LNCaP clone FGC (cell line): ENCODE measurements at places on chromosomes 7 and 10.

GRCh38 chr10:24726626-24727025 lies 2.9 kb upstream of the ARHGAP21 start:
- no peak for DNase-seq

DNA sequence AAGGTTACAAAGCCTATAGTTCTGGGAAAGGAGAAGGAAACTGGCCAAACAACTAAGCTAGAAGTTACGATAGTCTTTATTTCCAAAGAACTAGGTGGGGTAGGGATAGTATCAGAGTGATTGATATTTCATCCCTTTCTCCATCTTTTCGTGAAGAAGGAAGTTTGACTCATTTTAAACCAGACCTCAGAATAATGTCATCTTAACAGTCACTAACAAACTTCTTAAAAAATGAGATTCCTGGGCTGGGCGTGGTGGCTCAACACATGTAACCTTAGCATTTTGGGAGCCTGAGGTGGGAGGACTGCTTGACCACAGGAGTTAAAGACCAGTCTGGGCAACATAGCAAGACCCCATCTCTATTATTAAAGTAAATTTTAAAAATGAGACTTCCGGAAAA lies 69.4 kb downstream of the ARL4A start:
- DNase-seq: no peak

DNA sequence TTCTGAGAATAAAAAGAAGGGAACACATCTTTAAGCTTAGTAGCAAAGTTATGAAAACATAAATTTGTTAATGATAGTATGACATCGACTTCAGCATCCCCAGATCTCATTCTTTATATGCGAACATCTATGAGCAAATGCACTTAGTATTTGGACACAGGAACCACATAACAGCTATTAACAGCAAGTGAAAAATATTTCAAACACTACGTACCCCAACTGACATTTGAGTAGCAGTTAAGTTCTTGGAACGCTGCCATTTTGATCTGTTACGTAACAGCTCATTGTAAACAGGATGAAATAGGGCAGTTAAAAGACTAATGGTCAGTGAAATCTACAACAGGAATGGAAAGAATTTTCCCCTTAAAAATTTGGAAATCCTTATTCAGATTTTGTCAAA lies 428.9 kb downstream of the TNS3 start:
- DNase-seq: peak; percentile 1

DNA sequence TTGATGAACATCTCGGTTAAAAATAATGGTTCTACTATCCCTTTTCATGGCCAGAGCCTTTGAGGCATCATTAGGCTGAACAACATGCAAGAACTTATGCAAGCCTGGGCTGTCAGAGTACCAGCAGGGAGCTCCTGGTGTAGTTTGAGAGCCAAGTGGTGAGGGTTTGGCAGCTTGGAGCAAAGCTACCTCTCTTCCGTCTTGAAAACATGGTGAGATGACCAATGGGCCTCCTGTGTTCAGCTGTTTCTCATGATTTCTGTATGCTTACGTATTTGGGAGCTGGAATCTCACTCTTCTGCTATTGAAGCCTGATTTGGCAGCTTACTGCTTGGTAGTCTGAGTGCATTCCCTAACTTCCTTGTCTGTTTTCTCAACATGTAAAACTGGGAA lies 150.4 kb downstream of the CXCL12 start:
- DNase-seq: no peak

DNA sequence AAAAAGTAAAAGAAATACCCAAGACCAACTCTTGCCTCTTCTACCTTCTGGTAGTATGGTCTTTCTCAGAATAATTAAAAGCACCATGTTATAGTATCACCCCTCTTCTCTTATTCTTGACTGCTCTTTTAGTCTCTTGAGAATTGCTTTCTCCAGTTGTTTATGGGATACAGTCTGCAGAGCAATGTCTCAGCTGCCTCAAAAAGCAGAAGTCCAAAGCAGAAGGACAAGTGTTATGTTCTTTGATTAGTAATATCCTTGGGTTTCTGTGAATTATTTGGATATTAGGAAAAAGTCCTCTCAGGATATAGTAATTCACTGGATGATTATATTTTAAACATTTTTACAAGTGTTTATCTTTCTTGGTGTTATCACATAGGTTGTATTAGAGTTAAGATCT lies 7.4 kb downstream of the TAS2R41 start:
- DNase-seq: no peak

- no peak for DNase-seq
These were observed 894 bp downstream of the ATXN7L1 start for GRCh38 chr7:105875505-105875904.

DNA sequence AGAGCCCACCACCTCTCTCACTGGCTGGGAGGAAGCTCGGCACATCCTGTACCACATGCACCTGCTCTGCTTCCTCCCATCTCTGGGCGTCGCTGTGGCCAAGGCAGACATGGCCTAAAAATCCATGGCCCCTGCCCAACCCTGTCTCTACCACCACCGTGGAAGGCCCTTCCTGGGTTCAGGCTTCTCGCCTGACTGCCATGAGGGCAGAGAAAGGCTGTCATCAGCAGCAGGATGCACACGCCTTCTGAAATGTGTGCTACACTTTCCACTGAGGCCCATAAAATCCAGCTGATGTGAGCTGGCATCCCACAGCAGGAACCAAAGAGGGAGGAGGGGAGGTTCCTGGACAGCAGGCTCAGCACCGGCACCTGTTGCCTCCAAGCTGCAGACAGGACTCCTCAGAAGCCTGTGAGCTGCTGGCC lies 93.4 kb downstream of the PTPRN2 start:
- peak; percentile 3 for DNase-seq

DNA sequence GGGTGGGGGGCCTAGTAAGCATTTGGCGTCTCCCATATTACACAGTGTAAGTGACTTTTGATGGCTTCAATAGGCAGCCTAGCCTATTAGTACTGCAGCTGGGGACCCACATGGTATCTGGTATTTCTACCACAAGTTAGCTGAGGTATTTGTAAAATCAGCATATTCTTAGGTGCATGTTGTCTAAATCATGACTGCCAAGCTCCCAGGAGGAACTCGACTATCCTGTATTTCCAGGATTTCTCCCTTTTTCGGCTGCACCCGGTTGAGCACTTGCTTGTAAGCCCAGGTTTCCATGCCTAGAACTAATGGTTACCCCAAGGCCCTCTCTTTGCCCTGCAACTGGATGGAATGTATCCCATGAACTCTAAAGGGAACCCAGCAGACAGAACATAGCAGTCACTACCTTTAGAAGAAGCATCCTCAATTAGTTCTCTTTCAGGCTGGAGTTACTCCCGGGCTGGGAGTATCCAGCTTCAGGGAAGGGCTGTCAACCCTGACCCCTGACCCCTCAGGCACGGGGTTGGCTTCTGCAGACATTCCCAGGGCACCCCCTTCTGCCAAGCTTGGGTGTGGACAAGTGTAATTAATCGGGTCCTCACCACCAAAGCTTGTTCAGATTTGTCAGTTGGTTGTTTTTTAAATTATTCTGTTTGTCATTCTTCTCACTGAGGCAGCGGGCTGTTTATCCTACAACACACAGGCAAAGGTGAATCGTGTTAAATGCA lies 90.3 kb upstream of the PARD3 start:
- peak; percentile 39 for DNase-seq

DNA sequence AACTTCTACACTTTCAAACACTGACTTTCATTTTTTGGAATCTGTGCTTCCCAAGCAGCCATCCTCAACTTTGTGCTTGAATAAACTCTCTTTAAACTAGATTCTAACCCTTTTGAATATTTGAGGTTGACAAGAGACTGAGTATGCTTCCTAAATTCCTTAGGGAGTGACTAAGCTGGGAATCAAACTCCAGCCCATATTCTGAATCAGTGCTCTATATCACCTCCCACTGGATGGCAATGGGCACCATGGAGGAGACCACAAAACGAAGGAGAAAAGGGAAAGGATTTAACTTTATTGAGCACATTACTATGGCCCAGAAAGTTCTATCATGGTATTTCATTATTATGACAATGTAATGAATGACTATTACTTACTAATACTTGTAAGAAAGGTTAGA lies 17.2 kb upstream of the SLC26A4 start:
- DNase-seq: no peak

DNA sequence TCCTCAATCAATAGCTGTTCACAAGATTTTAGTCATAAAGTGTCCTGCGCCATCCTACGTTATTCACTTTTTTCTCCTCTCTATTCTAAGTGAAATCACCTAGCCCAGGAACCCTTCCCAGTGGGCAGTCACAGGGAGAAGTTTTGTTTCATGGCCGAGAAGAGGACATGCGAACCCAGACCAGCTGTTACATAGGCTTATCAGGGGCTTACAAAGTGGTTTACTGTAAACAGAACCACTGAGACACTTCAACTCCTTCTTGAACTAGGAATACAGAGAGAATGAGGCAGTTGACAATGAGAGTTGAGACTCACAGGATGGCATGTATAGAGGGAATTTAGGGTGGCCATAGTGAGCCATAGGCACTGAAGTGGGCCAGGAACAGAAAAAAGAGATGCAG lies 246.9 kb upstream of the GLI3 start:
- DNase-seq: no peak

GRCh38 chr7:27109466-27110185 lies 7.1 kb upstream of the HOXA2 start:
- DNase-seq: no peak

DNA sequence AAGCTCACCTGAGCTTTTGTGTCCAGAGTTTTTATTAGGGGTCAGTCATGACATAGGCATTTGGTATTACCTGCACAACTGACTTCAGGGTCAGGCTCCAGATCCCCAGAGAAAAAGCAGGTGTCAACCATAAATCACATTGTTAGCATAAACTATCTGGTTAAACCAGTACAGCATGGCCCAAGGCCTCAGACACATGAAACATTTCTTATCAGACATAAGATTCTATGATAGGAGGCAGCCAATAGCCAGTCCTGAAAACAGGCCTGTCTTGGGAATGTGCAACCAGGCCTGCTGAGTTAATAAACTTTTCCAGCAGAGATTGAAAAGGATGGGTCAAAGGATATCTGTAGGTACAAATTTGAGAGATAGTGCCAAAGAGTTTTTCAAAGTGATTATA lies 116.1 kb downstream of the TPST1 start:
- peak; percentile 41 for DNase-seq

- no peak for DNase-seq
These were observed 152.9 kb downstream of the HGF start for GRCh38 chr7:81616951-81617350.

DNA sequence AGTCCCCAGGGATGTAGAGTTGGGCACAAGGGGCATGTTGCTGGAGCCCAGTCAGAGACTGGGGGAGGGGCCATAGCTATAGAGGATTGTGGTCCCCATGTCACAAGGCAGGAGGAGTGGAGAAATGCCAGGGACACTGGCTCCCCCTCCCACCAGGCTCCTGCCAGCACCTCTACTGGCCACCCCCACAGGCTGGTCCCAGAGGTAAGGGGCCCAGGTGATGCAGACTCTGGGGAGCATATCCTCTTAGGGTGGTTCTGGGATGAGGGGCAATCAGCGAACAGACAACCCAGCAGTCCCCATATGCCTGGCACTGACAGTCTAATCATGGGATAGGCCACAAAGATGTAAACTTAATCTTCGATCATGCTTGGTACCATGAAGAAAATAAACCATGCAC lies 21.2 kb downstream of the C10orf71 start:
- DNase-seq: no peak

DNA sequence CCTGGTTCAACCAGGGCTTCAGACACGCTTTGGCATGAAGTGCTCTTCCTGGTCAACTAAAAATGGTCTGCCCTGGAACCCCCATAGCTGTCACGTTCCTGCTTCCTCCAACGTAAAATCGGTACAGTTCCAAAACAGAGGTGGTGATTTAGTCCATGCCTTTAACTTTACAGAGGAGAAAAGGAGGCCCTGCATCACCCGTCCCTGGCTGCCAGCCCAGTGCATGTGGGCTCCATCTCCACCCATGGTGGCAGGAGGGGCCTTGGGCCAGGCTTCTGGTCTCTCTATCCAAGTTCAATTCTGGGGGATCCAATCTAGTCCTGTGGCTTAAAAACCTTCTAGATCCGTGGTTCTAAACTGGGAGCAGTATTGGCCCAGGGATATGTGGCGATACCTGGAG lies 18.7 kb downstream of the ECHDC3 start:
- no peak for DNase-seq

DNA sequence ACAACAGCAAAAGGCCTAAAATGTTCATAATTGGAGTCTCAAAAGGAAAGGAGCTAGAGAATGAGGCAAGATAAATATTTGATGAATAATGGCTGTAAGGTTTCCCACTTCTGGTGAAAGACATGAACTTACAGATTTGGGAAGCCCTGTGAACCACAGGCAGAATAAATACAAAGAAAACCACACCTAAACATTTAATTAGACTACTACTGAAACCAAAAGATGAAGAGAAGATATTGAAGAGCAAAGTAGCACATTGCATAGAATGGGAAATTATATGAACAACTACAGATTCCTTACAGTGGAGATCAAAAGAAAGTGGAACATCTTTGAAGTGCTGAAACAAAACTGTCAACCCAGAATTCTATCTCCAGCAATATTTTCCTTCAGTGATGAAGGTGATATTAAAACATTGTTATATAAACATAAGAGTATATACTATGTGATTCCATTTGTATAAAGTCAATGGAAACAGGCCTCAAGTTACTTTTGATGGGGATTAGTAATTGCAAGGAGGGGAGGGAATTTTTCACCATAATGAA lies 191.3 kb upstream of the KAT6B start:
- DNase-seq: no peak

DNA sequence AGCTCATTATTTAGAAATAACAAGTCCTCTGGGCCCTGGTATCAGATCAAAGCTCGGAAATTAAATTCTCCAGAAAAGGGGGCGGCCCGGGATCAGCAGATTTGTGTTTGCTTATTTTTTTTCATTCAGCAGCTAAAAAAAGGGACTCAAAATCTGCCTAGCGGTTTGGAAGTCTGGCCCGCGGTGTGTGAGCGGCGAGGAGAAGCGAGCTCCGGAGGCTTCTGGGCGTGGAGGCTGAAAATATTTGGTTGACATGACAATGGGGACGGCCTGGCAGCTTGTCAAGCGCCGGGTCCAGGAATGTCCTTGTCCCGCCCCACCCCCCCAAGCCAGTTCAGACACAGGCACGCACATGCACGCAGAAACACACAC lies 43.4 kb downstream of the FOXL3 start:
- DNase-seq: no peak

GRCh38 chr10:78650122-78650521 lies 418.6 kb upstream of the ZMIZ1 start:
- DNase-seq: no peak

DNA sequence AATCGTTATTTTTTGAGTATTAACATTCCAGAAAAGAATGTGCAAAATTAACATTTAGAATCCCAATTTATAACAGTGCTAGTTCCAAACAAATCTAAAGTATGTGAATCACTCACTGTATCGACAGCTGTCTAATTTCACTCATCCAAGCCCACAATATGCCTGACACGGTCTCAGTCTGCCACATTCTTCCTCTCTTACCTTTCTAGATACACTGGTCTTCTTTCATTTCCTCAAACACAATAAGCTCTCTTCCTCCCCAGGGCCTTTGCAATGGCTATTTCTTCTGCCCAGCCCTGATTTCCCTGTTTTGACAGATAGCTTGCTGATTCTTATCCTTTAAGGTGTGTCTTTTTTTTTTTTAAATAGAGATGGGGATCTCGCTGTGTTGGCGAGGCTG lies 48.8 kb downstream of the UBE2H start:
- DNase-seq: no peak

- no peak for DNase-seq
These were observed 108.8 kb downstream of the SMURF1 start for GRCh38 chr7:99034932-99035722.
